NCI-H345 (cell line): ENCODE measurements at places on chromosomes 13 and 19.

DNA sequence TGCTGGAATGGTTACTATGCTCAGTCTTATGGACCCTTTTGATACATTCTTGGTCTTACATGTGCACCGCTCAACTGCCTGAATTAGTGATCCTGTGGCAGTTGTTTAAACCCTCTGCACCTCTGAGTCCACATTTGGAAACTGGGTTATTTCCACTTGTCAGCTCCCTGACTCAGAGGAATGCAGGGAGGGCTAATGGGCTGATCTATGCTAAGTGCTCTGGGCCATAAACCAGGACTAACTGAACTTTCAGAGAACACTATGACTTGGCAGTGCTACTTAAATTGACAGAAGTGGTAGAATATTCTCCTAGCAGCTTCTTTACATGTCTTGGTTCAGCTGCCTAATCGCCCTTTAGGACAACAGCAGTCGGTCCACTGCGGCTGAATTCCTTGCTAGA, 26.8 kb upstream of the MED4 start:
- no peak for DNase-seq

DNA sequence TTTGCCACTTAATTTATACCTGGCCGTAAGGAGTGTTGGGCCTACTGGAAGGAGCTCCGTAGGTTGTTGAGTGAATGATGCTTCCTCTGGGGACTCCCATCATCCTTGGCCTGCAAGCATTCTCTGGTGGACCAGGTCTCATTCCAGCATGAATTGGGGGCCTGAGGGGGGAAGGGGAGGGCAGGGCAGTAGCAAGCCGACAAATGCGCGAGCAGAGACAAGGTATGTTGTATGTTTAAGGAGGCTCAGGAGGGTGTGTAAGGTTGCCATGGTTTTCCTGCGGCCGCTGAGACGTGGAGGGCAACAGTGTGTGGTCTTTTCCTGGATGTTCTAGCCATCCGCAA, 749 bp downstream of the ZNF264 start:
- DNase-seq: no peak

GRCh38 chr13:110397436-110398115, 90.5 kb downstream of the COL4A2 start:
- no peak for DNase-seq

DNA sequence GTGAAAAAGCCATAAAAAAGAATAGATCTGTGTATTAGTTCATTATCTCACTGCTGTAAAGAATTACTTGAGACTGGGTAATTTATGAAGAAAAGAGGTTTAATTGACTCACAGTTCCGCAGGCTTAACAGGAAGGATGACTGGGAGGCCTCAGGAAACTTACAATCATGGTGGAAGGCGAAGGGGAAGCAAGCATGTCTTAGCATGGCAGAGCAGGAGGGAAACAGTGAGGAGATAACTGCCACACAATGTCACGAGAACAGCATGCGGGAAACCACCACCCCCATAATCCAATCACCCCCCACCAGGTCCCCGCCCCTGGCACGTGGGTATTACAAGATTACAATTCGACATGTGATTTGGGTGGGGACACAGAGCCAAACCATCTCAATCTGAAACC, 39.1 kb upstream of the EEF1AKMT1 start:
- DNase-seq: no peak

GRCh38 chr19:52959613-52960295, 2.9 kb downstream of the ZNF816 start:
- no peak for DNase-seq

- DNase-seq: peak; percentile 53
These were observed 1.3 kb downstream of the GADD45B start for GRCh38 chr19:2477141-2477710.

GRCh38 chr13:96621634-96622183, 372.6 kb downstream of the OXGR1 start:
- DNase-seq: no peak

- peak; percentile 54 for DNase-seq
These were observed 427 bp downstream of the RTBDN start for GRCh38 chr19:12833738-12834565.

- no peak for DNase-seq
These were observed 58.5 kb downstream of the DNAJC15 start for GRCh38 chr13:43081866-43082265.

- no peak for DNase-seq
These were observed at the start of gene MAB21L1 for GRCh38 chr13:35475960-35476943. MAB21L1 (minus strand) TSS chr13:35476689; CDS start chr13:35476138, 551 bp downstream.

DNA sequence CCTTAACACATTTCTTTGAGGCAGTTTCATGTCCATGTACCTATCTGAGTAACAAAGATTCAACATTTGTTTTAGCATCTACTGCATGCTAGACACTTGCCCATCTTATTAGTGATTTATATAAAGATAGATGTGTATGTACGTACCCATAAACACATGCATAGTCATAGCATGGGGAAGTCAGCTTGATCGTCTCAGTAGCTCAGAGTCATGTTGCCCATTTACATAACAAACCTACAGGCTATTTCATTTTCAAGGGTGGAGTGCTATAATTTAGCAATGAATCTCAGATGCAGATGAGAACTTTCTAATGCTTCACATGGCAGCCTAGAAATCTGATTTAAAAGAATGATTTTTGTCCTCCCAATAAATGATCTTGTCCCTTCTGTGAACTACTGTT, 23.5 kb downstream of the FLT1 start:
- DNase-seq: no peak

GRCh38 chr19:39967561-39967960, 3.4 kb upstream of the PSMC4 start:
- DNase-seq: no peak

- DNase-seq: no peak
These were observed 21.2 kb upstream of the SCEL start for GRCh38 chr13:77514336-77514726.

- DNase-seq: peak; percentile 93
These were observed at the start of gene ZNF543 for GRCh38 chr19:57320180-57321084. ZNF543 (plus strand) TSS chr19:57320472; CDS start chr19:57320854, 382 bp downstream.

DNA sequence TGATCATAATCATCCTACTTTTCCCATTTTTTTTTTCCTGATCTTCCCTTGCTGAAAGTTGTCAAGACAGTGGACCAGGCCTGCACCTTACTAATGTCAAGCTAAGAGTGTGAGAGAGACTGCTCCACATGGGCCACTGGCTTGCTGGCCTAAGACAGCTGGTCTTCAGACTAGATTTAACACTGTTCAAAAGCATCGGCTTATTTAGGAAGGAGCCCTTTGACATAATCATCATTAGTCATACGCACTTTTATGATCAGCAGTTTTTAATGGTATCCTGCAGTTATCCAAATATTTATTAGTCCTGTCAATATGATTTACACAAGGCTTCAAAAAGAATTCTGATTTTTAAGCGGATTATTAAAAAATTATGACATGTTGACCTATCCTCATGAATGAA, 270.6 kb downstream of the DNAJC15 start:
- no peak for DNase-seq

- DNase-seq: peak; percentile 24
These were observed 43.7 kb downstream of the NUMBL start for GRCh38 chr19:40646743-40647254.

GRCh38 chr19:2747349-2747748, 7.5 kb upstream of the SLC39A3 start:
- DNase-seq: no peak
